ENCODE measurements at places on chromosomes 2 and 18.
A peak's percentile ranks its signal among the peaks of the same experiment; 100 is the strongest.

DNA sequence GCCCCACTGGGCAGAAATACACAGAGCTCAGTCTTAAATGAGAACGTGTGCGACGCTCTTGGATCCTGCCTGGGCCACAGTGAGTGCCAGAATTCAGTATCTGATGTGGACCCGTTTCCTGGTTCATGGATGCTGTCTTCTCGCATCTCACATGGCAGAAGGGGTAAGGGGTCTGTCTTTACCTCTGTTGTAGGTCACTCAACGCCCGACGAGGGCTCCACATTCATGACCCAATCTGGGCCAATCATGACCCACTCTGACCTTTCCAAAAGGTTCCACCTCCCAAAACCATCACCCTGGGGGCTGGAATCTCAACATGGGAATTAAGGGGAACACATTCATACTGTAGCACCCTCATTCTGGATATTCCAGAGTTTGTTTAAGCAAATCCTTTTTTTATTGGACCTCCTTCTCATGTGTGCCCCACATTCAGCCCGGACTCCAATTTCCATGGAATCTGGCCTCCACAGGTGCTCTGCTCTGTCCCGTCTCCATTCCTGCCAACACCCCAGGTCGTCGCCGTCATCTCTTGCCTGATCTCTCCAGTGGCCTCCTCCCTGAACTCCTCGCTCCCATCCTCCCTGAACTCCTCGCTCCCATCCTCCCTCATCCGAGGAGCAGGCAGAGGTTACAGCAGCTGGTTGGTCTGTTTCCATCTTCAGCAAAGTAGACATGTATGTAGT, 78.9 kb upstream of the OTOS start:
- H3K36me3 ChIP-seq: no peaks in the 10 kb centered on the region
- H3K4me3 ChIP-seq: no peak overlapping the region
- no peak for DNase-seq

GRCh38 chr2:228518-229278, 35.1 kb downstream of the SH3YL1 start:
- no peak for DNase-seq
- H3K27ac ChIP-seq: no peak overlapping the region
- H3K27me3 ChIP-seq: no peaks in the 10 kb centered on the region
- no peaks in the 10 kb centered on the region for H3K4me1 ChIP-seq
- H3K36me3 ChIP-seq: peaks cover 50% of the 10 kb centered on the region

DNA sequence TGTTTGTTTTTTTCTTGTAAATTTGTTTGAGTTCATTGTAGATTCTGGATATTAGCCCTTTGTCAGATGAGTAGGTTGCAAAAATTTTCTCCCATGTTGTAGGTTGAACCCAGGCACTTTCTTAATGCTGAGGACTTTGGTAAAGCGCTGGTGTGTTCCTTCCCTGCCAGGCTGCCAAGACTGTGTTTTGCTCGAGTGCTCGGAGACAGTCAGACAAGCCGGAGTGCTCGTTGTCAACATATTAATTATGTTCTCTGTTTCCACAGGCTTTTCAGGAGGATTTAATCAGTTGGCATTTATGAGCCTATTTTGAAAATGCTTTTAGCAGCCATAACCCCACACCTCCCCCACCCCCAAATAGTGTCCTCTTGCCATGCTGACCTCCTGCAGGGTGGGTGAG, 6.4 kb downstream of the MTCL1 start:
- H3K4me3 ChIP-seq: no peak overlapping the region
- peaks cover 8% of the 10 kb centered on the region for H3K4me1 ChIP-seq
- H3K27me3 ChIP-seq: peaks cover 31% of the 10 kb centered on the region
- H3K27ac ChIP-seq: no peak overlapping the region
- DNase-seq: no peak

DNA sequence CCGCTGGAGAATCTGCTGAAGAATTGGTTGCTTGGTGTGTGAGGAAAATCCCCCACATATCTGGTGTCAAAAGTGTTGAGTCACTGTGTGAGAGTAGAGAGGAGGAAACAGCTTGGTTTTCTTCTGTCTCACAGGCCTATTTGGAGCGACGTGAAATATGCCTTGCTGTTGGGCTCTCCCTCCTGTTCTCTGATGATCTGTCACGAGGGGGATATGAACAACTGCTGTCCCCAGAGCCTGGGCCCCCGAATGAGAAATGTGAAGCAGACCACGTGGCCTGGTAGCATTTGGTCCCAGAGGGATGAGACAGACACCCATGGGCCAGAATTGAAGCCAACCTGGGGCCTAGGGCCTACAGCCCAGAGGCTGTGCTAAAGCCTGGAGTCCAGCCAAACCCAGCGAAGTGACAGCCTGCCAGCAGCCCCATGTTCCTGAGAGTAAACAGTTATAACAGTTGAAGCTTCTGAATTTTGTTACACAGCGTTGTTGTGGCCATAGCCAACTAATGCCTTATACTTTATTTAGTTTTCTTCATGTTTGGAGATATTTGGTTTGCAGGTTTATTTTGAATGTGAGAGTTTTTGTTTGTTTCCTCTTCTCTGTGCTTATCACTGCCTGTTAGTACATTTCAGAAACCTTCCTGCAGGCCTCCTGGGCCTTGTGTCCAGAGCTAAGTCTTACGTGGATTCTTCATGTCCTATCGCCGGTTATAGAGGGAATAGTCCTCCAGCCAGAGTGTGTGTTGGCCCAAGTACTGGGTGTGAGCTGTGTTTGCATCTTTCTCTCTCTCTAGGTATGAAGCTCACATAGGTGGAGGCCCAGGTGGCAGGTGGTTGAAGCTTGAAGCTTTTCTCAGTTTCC, 18.7 kb upstream of the COLEC12 start:
- DNase-seq: no peak
- peaks cover 6% of the 10 kb centered on the region for H3K27me3 ChIP-seq
- H3K36me3 ChIP-seq: peaks cover 3% of the 10 kb centered on the region
- H3K27ac ChIP-seq: peak overlapping the region; percentile 6

GRCh38 chr2:234060236-234060635, 9.7 kb downstream of the SPP2 start:
- no peak overlapping the region for H3K27ac ChIP-seq
- H3K4me3 ChIP-seq: no peak overlapping the region
- peaks cover 55% of the 10 kb centered on the region for H3K27me3 ChIP-seq
- no peak for DNase-seq
- peaks cover 4% of the 10 kb centered on the region for H3K36me3 ChIP-seq

DNA sequence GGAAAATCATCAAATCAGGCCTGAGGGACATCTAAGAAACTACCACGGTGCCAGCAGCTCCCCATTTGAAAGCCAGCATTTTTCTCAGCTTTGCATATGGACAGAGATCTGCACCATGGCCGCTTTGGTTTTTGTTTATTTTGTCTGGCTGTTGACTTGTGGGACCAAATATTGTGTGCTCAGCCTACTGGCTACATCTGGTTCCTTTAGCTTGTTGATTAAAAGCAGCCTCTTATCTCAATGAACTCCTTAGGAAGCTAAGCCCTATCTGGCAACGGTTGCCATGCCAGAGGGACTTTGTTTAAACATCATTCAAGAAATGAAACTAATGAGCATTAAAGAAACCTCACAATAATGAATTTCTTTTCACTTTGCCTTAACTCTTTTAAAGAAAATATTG, 32.4 kb upstream of the CCDC150 start:
- no peak for DNase-seq
- H3K27ac ChIP-seq: no peak overlapping the region
- no peaks in the 10 kb centered on the region for H3K4me1 ChIP-seq
- peaks cover 15% of the 10 kb centered on the region for H3K27me3 ChIP-seq
- H3K36me3 ChIP-seq: no peaks in the 10 kb centered on the region

DNA sequence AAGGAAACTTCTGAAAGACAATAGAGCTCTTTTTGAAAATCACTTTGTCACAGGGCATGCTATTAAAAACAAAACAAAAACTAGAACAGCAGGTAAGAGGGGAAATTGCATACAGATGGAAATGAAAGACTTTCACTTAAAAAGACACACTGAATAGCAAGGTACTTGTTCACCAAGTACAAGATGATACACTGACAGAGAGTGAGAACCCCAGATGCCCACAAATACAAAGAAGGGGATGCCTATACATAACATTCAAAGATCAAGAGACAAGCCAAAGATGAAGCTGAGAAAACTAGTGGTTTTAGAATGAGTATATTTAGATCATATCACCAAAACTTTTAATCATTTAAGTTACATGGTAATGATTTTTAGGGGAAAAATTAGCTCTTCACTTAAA, 60.7 kb downstream of the ASXL2 start:
- H3K4me3 ChIP-seq: no peak overlapping the region
- H3K36me3 ChIP-seq: peaks cover 25% of the 10 kb centered on the region
- H3K27ac ChIP-seq: no peak overlapping the region
- no peaks in the 10 kb centered on the region for H3K27me3 ChIP-seq

DNA sequence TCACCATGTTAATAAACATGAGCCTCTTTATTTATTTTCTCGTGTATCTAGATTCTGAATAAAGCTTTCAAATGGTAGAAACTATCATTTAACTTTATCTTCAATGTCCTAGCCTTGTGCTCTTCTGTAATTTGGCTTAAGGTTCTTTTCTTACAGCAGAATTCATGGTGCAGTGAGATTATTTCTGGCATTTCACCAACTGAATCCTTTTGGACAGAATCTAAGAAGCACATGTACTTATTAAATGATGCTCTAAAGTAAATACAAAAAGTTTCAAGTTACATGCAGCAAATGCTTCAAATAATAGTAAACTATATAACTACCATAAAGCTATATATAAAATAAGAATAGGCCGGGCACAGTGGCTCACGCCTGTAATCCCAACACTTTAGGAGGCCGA, 65.9 kb downstream of the AP1S3 start:
- no peaks in the 10 kb centered on the region for H3K27me3 ChIP-seq
- H3K27ac ChIP-seq: no peak overlapping the region
- peaks cover 4% of the 10 kb centered on the region for H3K4me1 ChIP-seq
- H3K36me3 ChIP-seq: peaks cover 42% of the 10 kb centered on the region

DNA sequence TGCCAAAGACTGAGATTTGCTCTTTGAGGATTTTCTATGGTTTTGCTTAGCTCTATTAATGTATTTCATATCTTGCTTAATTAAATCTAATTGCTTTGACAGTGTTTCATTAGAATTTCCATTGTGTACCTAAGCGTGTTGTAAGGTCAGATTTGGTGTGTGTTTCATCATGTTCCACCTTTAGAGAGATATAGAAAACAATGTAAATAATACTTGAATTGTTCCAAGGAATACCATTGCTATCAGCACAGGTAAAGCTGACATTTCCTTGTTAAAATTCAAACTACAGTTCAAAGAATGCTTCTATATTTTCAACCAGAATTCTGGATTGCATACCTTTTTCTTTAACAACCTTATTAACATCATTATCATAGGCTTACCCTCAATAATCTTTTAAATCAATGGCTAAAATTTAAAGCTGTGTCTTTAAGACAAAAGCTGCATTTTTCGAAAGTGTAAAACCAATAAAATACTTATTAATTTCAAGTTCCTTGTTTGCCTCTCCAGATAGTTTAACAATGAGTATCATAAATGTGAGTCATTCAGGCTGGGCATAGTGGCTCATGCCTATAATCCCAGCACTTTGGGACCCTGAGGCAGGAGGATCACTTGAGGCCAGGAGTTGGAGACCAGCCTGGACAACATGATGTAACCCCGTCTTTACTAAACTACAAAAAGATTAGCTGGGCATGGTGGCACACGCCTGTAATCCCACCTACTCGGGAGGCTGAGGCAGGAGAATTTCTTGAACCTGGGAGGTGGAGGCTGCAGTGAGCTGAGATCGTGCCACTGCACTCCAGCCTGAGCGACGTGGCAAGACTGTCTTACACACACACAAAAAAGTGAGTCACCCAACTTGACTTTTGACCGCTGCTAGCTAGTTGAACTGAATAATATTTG, 188.0 kb upstream of the PKDCC start:
- H3K27me3 ChIP-seq: peaks cover 19% of the 10 kb centered on the region
- H3K27ac ChIP-seq: no peak overlapping the region
- no peaks in the 10 kb centered on the region for H3K36me3 ChIP-seq
- H3K4me1 ChIP-seq: no peaks in the 10 kb centered on the region
- no peak for DNase-seq
- H3K4me3 ChIP-seq: no peak overlapping the region

Data from stimulated activated naive B cell treated with anti-CD40 and anti-IgM and Interleukin-4, amounts not matched to agents 10 μg/mL and 1 μg/mL and 100 μg/mL, for 72 hours (primary cell).